ENCODE measurements at places on chromosomes 4 and X.

GRCh38 chr4:36242629-36243354, 1.5 kb downstream of the ARAP2 start:
- no peak for DNase-seq

DNA sequence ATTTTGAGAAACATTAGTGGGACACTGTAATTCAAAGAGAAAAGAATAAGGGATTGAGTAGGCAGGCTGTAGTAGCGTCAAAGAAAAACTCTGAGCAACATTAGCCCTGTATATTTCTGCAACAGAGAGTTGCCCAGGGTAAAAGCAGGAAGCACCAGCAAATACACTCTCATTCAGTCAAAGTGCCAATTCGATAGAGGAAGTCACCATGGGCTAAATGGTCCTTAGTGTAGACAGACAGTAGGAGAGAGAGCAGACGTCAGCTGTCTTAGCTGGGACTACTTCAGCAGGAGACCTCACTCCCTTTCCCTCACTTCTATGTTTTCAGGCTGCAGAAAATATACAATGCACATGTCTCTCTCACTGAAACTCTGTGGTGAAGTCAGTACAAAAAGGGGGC, 2073.8 kb upstream of the TENM3 start:
- no peak for DNase-seq

- DNase-seq: no peak
These were observed 496.9 kb downstream of the RAB28 start for GRCh38 chr4:12987284-12987683.

DNA sequence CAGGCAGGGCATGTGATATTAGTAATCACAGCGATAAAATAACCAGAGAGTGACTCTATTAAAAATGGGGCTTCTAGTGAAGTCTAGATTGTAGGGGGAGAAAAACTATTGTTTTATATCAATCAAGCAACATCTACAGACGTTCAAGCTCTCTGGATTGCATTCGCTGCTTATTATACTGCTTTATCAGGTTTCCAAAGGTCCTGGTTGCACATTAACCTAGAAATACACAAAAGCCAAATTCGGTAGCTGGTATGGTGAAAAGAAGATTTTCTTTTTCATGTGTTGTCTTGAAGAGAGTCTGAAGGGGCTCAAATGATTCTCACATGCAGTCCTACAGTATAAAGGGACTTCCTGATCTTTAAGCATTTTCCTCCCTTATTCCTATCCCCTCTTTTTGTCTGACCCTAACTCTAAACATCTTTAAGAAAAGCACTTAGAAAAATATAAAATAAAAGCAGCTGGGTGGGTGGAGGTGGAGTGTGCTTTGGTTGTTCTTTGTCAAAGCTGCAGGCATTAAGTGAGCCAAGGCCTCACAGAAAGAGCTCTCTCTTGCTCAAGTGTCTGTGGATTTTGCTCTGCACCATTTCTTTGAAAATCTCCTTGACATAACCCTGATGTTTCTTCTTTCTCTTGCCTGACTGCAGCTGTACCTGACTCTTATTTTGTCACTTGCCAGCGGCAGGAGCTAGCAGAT, 46.1 kb downstream of the MID1IP1 start:
- no peak for DNase-seq

DNA sequence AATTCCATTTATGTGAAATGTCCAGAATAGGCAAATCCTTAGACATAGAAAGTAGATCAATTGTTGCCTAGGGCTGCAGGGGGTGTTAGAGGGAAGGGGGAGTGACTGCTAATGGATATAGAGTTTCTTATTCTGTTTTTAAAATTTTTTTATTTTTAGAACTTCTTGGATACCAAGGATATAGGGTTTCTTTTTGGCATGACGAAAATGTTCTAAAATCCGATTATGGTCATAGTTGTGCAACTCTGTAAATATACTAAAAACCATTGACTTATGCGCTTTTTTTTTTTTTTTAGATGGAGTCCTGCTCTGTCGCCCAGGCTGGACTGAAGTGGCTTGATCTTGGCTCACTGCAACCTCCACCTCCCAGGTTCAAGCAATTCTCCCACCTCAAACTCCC, 125.2 kb upstream of the USP9X start:
- no peak for DNase-seq

- no peak for DNase-seq
These were observed 130.8 kb downstream of the ANAPC10 start for GRCh38 chr4:144967161-144967560.

DNA sequence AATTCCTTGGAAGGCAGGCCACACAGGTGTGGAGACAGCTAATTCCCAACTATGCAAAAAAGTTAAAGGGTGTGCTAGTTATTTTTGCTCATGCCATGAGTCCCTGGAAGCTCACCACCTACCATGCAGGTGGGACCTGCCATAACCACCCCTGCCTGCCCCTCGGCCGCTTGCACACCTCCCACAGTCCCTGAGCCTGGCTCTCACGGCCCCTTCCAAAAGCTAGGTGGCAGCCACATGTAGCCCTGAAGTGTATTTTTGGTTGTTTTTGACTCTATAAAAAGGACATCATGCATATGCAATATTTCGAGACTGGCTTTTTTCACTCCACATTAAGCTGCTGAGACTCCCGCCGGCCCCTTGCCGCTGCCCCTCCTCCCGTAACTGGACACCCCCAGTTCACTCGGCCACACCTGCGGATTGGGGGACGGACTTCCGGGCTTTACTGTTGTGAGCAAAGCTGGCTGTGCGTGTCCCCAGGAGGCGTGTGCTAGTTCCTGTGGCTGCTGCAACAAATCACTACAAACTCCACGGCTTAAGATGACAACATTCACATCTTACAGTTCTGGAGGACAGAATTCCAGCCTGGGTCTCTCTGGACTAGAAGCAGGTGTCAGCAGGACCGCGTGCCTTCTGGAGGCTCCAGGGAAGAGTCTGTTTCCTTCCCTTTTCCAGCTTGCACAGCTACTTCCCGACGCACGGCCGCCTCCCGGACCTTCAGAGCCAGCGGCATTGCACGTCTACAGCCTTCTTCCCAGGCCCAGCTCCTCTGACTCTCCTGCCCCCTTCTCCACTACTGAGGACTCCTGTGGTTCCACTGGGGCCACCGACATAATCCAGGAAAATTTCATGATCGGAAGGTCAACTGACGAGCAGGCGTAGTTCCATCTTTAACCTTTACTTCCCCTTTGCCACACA, 24.8 kb downstream of the ZFYVE28 start:
- no peak for DNase-seq

GRCh38 chrX:120664081-120664480, 34.2 kb upstream of the C1GALT1C1 start:
- no peak for DNase-seq

DNA sequence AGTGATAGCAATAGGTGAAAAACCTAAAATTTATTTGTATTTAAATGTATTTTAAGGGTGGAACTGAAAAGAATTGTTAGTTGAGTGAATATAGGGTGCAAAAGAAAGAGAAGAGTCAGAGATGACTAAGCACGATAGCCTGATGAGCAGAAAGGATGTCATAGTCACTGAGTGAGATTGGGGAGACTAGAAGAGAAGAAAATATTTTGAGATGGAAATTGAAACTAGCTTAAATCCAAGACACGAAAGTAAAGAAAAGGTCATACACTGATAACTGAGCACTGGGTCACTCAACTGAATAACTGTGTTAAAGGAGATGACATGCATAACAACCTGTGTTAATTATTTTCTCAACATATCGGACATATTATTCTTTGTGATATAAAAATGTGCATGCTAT, 55.5 kb downstream of the SPANXN4 start:
- DNase-seq: no peak

GRCh38 chr4:102531462-102531861, 30.3 kb downstream of the NFKB1 start:
- no peak for DNase-seq
